ENCODE measurements at places on chromosomes 5 and 9.
A peak's percentile ranks its signal among the peaks of the same experiment; 100 is the strongest.

DNA sequence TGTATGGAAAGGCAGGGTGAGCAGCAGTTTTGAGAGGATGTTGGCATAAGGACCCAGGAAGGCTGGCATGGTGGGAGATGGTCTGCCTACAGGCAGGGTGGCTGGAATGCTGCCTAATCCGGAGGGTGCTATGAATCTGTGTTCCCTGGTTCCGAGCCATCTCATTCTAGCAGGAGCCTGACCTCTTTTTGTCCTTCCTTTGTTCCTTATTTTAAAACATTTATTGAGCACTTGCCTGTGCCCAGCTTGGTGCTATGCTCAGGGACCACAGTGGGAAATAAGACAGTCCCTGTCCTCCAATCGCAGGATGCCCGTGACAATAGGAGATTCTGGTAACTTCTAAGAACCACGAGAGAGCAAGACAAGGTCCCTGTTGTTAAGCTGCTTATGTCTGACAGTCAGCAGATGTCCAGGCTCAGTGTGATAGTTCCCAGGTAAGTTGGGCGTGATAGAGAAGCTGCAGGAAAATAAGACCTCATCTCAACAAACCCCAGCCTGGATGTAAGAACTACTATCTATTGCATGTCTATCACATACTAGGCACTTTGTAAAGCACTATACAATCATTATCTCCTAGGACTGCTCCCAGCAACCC, 9.1 kb upstream of the ZBTB34 start:
- no peak for DNase-seq

GRCh38 chr9:130536701-130537107, 42.7 kb upstream of the FUBP3 start:
- DNase-seq, result no peak

GRCh38 chr9:34773955-34774354, 64.0 kb upstream of the CCL21 start:
- DNase-seq, result no peak

- no peak for DNase-seq
Observed at GRCh38 chr9:78171651-78172050, 64.2 kb upstream of the CEP78 start.

DNA sequence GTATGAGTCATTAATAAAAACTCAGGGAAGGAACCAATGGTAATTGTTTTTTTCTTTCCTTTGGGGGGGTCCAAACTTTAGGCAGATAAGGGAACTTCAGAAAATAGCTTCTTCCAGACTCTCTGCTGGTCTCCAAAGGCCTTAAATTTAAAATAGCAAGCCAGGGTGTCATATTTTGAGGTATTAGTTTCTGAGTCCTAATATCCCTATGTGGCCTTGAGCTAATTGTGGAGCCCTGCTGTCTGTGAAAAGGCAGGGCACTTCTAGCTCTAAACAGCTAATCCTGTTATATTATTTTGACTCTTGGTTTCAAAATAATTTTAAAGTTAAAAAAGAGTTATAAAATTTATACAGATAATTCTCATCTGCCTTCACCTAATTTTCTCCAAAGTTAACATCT, 195.7 kb upstream of the PPP1R2B start:
- DNase-seq, result no peak

- DNase-seq, result no peak
Observed at GRCh38 chr9:110104261-110104809, 103.6 kb downstream of the C9orf152 start.

GRCh38 chr5:151570512-151571269, 20.4 kb downstream of the FAT2 start:
- no peak for DNase-seq

DNA sequence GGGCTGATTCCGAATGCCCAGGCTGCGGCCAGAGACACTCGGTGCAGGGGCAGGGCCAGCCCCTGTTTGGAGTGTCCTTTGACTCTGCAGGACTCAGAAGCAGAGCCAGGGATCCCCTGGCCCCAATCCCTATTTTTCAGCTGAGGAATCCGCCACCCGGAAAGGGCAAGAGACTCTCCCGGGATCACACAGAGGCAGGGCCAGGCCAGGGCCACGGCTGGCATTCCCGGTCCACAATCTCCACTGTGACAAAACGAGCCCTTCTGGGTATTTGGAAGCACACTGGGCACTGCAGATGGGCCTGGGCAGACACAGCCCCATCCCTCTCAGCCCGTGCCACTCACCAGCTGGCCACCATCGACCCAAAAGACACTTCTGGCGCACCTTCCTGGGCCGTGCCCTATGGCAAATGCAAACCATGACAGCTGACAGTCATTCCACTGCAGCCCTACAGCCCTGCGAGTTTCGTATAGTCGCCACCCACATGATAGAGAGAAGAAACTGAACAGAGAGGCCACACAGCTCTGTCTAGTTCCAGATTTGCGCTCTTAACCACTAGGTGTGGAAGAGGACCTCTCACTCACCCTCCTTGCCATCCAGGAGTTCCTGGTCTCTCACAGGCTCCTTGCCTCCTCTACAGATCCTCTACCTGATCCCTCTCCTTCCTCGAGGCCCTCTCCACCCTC, 13.3 kb downstream of the NR5A1 start:
- no peak for DNase-seq

DNA sequence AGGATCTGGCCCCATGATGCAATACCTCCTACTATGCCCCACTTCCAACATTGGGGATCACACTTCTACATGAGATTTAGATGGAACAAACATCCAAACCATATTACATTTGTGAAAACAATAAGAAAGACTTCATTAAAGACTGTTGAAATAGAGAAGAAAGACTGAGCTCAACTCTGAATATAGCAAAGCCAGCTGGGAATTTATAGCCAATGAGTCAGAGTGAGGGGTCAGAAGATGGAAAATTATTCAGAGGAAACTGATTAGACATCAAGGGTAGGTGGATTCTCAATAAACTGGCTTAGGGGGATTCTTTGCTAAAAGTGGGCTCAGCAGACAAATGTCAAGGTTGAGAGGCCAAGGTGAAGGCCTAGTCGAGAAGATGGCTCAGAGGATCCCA, 25.6 kb downstream of the BTF3 start:
- no peak for DNase-seq

DNA sequence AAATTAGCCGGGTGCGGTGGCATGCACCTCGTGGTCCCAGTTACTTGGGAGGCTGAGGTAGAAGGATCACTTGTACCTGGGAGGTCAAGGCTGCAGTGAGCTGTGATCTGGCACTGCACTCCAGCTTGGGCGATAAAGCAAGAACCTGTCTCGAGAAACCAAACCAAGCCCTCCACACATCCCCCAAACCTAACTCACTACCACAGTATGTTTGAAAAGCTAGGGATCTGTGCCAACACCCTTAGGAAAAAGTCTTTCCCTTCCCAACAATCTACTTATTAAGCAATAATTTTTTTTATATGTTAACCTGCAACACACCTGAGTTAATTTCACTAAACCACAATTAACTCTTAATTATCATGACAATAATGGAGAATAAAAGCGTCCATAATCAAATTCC, 2.2 kb downstream of the UBTD2 start:
- no peak for DNase-seq

- DNase-seq, result no peak
Observed at GRCh38 chr5:142807372-142807911, 37.3 kb downstream of the ARHGAP26 start.

- DNase-seq, result peak; percentile 78
Observed at GRCh38 chr9:95494416-95495371, 22.1 kb downstream of the PTCH1 start.

Data from colonic mucosa (tissue), 4 donors.